ENCODE measurements at places on chromosomes 1 and 21.

GRCh38 chr1:247110627-247111258 lies 6.6 kb upstream of the ZNF669 start:
- DNase-seq, result no peak

- no peak for DNase-seq
These were observed 16.7 kb downstream of the COL8A2 start for GRCh38 chr1:36108314-36108713.

DNA sequence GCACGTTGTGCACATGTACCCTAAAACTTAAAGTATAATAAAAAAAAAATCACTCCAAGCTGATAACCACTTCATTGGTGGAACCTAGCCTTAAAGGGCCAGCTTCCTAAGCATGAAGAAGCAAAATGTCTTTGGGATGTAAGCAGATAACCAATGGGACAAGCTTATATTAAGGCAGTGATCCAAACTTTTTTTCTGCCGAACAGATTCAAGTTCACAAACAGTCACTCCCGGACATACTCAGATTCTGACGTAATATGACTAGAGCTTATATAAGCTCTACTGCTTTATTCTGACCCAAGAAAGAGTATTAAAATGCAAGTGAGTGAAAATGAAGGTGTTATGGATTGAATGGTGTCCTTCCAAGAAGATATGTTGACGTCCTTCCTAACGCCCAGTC lies 44.9 kb upstream of the HIVEP3 start:
- no peak for DNase-seq

- no peak for DNase-seq
These were observed 255.9 kb downstream of the LMO4 start for GRCh38 chr1:87584586-87584985.

Measured in SK-N-DZ (cell line).